Stimulated activated CD4-positive, alpha-beta T cell treated with anti-CD3 and anti-CD28 coated beads, Interleukin-15, amount 100 ng/mL, for 48 hours (primary cell): ENCODE measurements at places on chromosomes 5 and 9.

GRCh38 chr5:117701062-117701461 is 1126.4 kb upstream of the SEMA6A start:
- DNase-seq = no peak

GRCh38 chr9:19464061-19464763 is 55.4 kb downstream of the ACER2 start:
- no peak for DNase-seq

- no peak for DNase-seq
These were observed 100.8 kb downstream of the COL23A1 start for GRCh38 chr5:178489271-178489976.

DNA sequence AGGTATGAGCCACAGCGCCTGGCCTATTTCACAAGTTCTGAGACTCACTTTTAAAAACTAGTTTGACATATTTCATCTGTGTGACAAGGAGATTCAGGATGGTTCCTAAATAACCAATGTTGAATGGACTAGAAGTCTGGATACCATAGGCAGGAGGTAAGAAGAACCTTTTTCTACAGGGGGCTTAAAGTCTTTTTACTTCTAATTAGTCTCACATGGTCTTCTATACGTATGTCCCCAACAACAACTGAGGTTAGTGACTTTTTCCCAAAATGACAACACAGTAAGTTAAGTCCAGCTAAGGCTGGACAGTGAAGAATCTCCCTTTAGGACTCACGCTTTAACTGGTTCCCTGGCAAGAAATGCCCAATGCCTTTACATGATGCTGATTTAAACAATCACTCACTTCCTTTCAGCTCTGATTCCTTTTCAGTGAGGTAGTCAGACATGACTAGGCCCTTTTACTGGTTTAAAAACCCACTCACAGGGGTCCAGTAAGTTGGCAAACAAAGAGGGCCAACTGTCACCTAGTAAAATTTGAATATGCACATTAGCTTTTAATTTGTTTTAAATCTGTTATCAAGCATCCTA is 12.1 kb upstream of the HAUS6 start:
- no peak for DNase-seq

GRCh38 chr5:105817416-105817815 is 1853.3 kb downstream of the EFNA5 start:
- no peak for DNase-seq

DNA sequence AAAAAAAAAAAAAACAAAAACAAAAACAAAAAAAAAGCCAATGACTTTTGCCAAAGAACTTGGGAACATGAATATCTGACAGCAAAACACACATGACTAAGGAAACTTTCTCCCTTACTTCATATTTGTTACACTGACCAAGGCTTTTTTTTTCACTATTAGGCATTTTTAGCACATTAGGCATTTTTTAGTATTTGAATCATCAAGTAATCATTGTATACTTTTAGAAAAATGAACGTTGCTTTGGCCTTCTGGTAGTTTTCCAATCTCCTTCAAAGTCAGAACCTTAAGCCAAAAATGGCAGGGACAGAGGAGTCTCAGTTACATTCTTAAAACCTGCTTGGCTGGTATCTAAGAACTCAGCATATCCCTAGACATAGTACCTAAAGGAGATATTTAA is 19.3 kb downstream of the NREP start:
- no peak for DNase-seq

GRCh38 chr5:79510638-79511037 is 3.3 kb downstream of the HOMER1 start:
- no peak for DNase-seq

DNA sequence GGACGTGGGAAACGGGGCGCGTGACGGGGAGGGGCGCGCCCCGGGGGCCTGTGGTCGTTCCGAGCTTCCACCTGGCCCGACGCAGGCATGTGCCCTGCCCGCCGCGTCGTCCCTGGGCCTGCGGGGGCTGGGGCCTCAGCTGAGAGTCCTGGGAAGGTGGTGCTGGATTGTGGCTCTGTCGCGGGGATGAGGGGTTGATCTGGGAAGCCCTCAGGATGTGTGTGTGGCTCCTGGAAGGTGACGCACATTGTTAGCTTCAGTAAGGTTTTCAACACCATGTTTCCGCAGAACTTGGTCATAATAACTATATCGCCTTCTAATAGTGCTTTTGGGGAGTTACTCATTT is 589.1 kb downstream of the MTRR start:
- no peak for DNase-seq

DNA sequence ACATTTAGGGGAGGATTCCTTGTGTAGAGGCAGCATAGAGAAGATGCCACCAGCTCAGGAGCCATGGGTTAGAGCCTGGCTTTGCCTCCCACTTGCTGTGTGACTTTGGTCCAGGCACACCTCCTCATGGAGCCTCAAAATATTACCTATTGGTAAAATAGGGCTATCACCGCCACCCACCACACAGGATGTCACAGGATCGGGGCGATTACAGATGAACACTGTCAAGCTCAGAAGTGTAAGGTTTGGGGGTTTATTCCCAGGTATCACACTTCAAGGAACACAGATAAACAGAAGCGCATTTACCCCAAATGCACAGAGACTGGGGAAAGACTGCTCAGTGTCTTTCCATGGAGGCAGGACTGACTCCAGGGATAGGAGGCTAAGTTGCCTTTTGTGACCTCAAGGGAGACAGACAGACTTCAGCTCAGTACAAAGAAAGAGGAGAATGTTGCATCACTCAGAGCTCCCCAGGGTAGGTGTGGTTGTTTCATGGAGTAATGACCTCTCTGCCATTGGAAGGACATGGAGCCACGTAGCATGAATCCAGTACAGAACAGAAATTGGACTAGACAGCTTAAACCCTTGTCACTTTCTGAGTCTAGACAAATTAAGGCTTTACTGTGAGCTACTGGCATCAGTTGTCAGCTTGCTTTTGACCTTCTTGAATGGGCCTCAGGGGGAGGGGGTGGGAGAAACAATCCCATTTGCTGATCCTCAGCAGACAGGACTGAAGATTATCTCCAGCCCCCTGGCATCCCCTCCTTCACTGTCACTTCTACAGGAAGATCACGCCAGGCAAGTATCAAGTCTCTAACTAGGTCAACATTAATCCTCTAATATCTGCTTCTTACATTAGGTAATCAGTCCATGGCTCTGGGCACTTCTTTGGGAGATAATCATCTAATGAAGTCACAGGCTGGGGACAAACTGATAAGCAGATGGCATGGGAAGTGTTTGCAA is 6.5 kb downstream of the TRAF1 start:
- no peak for DNase-seq

GRCh38 chr9:7982907-7983306 is 183.3 kb upstream of the DMAC1 start:
- no peak for DNase-seq

GRCh38 chr5:109907731-109908130 is 218.0 kb downstream of the MAN2A1 start:
- DNase-seq = no peak

GRCh38 chr9:137150617-137151457 is 11.9 kb downstream of the GRIN1 start:
- peak; percentile 74 for DNase-seq

- no peak for DNase-seq
These were observed 193.1 kb downstream of the DCP2 start for GRCh38 chr5:113169720-113170119.

GRCh38 chr5:34057118-34057517 is 14.1 kb upstream of the C1QTNF3 start:
- DNase-seq = no peak

DNA sequence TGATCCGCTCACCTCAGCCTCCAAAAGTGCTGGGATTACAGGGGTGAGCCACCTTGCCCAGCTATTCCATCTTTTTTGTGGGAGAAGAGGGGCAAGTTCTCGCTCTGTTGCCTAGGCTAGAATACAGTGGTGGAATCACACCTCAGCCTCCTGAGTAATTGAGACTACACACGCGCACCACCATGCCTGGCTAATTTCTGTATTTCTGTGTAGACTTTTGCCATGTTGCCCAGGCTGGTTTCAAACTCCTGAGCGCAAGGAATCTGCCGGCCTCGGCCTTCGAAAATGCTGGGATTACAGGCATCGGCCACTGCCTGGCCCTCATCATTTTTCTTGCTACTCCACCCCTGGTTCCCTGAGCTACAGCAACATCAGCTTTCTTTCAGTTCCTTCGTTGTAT is 2.8 kb upstream of the NOL6 start:
- DNase-seq = no peak

DNA sequence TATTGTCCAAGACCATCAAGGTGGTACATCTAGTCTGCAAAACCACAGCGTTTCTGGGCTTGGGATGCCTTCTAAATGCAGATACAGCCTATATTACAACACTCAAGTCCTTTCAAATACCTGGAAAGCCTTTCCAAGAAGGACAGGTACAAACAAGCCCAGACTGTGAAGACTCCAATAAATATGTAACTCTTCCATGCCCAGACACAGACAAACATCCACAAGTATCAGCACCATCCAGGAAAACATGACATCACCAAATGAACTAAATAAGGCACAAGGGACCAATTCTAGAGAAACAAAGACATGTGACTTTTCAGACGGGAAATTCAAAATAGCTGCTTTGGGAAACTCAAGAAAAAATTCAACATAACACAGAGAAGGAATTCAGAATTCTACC is 152.7 kb upstream of the POC5 start:
- DNase-seq = no peak

- no peak for DNase-seq
These were observed 152.8 kb upstream of the IER5L start for GRCh38 chr9:129330711-129331492.

DNA sequence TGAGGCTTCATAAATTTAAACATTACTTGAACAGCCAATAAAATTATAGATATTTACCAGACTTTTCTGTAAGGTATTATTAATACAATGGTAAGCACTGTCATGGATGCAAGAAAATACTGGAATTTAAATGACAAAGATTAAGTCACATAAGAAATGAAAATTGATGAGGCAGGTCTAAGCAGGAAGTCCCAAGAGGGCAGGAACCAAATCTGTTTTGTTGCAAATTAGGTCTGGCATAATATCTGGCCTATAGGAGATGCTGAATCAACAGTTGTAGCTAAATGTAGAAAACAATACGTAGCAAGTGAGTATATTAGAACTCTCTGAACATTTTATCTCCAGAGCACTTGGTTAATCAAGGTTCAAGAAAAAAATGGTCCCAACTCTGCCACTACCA is 142.5 kb downstream of the EBF1 start:
- DNase-seq = no peak

GRCh38 chr5:103245761-103246160 is 12.8 kb upstream of the MACIR start:
- DNase-seq = no peak

- DNase-seq = no peak
These were observed 148.4 kb downstream of the MAN2A1 start for GRCh38 chr5:109838157-109838556.

DNA sequence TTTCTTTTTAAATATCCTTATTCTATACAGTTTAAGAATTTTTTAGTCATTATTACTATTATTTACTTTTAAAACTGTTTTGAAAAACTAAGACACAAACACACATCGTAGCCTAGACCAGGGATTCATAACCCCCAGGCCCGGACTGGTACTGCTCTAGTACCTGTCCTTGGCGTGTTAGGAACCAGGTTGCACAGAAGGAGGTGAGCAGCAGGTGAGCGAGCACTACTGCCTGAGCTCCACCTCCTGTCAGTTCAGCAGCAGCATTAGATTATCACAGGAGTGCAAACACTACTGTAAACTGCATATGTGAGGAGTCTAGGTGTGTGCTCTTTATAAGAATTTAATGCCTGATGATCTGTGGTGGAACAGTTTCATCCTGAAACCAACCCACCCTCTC is 357.0 kb downstream of the PTPRD start:
- no peak for DNase-seq

DNA sequence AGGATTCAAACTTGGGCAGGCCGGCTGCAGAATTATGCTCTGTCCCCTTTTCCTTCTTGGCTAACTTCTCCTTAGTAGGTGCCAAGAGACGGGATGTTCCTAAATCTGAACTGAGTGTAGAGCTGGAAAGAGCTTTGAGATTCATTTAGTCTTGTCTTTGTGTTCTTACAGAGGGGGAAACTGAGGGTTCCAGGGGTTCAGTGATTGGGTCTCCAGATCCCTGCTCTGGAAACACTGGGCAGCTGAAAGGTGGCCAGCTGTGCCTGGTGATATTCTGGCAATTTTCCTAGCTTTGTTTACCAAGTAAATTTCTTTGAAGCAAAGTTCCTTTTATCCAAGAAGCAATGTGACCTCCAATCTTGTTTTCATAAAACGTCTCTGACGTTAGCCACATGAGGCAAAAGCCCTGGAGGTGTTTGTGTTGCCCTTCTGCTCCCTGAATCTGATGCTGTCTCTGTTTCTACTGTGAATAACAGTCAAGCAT is 288.7 kb downstream of the ZSWIM6 start:
- no peak for DNase-seq

DNA sequence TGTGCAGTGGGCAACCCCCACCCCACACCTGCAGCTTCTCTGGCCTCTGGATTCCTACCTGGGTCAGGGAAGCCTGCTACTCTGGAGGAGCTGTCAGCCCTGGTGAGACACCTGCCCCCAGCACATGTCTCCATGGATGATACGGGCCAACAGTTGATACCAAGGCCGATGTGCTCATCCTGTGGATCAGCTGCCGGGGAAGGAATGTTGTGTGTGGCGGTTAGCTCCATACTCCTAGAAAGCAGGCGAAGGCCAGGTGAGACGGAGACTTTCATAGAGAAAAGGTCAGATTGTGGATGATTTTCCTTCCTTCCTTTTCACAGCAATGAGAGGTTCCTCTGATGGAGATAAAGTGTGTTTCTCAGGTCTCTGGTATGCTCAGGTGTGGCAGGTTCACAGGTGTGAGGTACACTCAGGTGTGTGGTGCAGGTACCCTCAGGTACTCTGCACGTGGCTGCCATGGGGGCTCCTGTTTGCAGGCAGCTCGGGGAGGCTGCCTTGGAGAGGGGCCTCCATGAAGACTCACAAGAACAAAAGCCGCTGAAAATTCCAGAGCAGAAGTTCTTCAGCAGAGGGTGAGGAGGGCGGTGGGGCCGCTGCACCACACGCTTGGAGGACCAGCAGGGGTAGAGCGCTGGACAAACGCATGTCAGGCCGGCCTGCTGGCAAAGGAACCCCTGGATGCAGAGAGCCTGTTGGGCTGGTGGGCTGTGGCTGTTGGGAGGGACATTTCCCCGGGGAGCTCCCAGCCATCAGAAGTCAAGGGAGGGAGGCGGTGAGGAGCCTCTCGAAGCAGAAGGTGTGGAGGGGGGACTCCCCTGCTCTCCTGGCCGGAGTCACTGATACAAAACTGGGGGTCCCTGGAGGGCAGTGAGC is 5.1 kb upstream of the AHRR start:
- no peak for DNase-seq

DNA sequence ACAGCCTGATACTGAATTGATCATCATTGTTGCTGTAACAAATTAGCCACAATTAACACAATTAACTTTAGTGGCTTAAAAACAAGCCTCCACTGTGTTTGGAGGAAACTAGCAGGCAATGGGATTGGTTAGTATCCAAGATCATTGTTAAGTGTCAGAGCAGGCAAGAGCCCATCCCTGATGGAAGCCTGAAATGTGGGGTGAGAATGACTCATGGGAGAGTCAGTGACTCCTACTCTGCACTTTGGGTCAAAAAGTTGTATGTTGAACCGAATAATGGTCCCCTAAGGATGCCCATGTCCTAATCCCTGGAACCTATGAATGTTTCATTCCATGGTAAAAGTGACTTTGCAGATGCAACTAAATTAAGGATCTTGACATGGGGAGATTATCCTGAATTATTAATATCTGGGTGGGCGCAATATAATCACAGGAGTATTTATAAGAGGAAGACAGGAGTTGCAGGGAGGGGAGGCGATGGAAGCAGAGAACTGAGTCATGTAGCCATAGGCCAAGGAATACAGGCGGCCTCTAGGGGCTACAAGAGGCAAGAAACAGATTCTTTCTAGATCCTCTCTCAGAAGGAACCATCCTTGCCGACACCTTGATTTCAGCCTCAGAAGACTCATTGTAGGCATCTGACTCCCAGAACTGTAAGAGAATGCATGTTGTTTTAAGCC is 28.8 kb downstream of the ALG2 start:
- no peak for DNase-seq
